Hindlimb muscle (tissue), 1 donor: ENCODE measurements at places on chromosomes 16 and 17. TPM values are rescaled to one million over a fixed set of nuclear protein-coding genes. Genes with fewer than 3 reads are reported as not detected.

Gene KRT33A
- not detected for polyA plus RNA-seq

- no peak for DNase-seq
These were observed 26.7 kb upstream of the PLCG2 start for GRCh38 chr16:81752225-81752875.

- DNase-seq = no peak
These were observed 1.6 kb upstream of the FMNL1 start for GRCh38 chr17:45220079-45220478.

- no peak for DNase-seq
These were observed 178.7 kb downstream of the GRIN2A start for GRCh38 chr16:10003486-10003885.
